ENCODE measurements at places on chromosomes 12 and 14.

GRCh38 chr12:77485961-77486854 is 344.5 kb upstream of the NAV3 start:
- DNase-seq, result no peak

- no peak for DNase-seq
Observed at GRCh38 chr14:92719890-92720323, 28.5 kb downstream of the LGMN start.

DNA sequence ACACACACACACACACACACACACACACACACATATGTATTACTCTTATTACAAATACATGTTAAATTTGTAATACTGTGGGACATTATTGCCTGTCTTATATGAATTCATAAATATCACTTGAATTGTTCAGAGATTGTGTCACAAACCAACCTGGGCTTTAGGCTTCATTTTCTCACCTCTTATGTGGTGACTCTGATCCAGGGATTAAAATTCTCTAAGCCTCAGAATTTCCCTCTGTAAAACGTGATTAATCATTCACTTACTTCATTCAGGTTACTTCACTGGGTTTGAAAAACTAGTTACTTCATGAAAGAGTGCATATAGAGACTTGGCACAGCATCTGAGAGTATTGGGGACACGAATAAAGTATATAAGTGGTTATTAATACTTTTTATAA is 240.3 kb upstream of the PDZRN4 start:
- no peak for DNase-seq

DNA sequence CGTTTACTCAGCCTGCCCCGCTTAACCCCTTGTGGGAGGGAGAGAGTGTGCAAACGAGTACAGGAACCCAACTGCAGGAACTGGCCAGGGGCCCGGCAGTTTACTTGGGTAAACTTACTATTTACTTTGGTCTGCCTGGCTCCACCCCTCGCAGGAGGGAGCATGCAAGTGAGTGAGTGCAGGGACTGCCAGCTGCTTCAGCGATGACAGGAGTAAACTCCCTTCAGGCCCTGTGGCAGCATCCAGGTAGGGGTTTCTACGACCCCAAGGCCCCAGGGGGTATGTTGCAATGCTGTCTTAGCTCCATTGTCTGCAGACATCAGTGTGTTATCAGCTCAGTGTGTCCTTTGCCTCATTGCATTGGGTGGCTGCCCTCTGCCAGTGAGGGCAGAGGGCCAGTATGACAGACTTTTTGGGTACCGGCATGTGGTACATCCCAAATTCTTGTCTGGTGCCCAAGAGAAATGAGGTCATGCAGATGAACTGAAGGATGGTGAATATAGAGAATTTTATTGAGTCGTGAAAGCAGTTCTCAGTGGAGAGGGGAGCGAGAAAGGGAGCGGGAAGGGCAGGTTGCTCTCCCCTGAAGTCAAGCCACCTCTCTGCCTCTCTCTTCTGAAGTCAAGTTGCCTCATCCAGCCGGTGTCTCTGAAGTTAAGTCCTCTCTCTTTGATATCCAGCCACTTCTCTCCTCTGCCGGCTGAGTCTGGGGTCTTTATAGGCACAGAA is 181.8 kb downstream of the FUT8 start:
- no peak for DNase-seq

DNA sequence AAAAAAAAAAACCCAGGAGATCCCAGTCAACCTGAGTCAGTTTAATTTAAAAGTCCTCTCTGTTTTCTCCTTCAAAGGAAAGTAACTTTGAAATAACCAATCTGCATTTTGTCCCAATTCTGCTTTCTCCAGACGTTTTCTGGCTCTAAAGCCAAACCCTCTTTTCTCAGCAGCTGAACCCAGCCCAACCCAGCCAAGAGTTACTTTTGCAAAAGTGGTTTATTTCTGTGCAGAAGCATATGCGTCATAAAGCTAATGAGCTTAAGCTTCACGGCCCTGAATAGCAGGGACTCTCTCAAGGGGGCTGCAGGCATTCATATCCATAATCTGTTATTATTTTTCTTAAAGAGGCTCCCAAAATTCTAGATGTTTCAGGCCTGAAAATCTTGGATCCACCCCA is 176.6 kb downstream of the GALC start:
- no peak for DNase-seq

DNA sequence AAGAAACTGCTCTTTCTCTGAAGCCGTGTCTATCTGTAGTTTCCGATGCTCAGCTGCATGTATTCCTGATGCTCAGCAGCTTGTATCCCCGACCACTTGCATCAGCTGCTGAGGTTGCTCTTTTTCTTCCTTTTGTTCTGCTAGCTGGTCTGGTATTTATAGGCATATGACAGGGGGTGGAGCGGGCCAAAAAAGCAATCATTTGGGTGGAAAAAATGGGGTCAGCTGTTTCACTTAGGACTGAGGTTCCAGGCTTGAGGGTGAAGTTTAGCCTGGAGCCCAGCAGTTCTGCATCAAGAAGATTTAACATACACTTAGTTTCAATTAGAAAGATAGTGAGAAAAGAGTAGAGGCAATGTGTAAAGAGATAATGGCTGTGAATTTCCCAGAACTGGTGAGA is 23.6 kb upstream of the AMN1 start:
- no peak for DNase-seq

GRCh38 chr12:31516702-31517101 is 74.2 kb downstream of the DENND5B start:
- DNase-seq, result no peak

- DNase-seq, result no peak
Observed at GRCh38 chr14:76647697-76648298, 113.5 kb upstream of the VASH1 start.

DNA sequence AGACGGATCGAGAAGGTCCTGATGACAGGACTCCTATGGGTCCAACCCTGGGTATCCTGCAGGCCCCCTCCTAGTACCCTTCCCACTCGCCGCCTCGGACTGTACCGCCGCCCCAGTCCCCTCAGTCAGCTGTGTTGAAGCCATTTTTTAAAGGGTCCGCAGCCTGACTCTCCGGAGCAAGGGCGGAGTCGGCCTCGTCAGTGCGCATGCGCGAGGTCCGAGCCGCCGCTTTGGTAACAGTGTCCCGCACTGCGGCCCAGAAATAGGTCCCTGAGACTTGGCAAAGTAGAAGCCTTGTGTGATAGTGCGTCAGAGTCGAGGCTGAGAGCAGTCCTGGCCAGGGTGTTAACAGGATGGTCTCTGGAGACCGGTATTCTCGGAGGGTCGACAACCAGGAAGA is 769.0 kb upstream of the ALG10B start:
- DNase-seq, result no peak

GRCh38 chr12:24025153-24025798 is 75.8 kb upstream of the SOX5 start:
- no peak for DNase-seq

GRCh38 chr12:31629756-31630732 is 29.4 kb upstream of the ETFBKMT start:
- DNase-seq, result no peak

GRCh38 chr12:84785281-84785680 is 127.3 kb downstream of the SLC6A15 start:
- DNase-seq, result no peak

- DNase-seq, result no peak
Observed at GRCh38 chr12:5280086-5280485, 151.8 kb upstream of the NTF3 start.

DNA sequence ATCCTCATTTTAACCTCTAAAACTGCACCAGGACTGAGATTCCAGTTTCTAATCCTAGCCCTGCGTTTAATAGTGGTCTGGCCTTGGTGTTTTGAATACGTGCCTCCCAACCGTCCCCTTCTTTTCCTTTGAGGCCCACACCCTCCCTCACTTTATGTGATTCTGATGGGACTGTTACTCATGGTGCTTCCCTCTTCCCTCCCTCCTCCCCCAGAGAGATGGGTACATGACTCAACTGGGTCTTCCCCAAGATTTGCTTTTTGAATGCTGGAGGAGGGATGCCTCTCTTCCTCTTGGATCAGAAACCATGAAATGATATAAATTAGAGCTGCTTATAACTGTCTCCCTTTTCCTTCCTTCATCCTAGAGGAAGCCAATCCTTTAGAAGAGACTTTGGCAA is 8.2 kb upstream of the PPP2R5E start:
- no peak for DNase-seq

- no peak for DNase-seq
Observed at GRCh38 chr12:5966486-5967095, 21.5 kb upstream of the ANO2 start.
